ENCODE measurements at places on chromosomes 5 and 9.

- no peak for DNase-seq
Measured at GRCh38 chr9:36128349-36128748, 8.2 kb upstream of the GLIPR2 start.

- DNase-seq, result no peak
Measured at GRCh38 chr5:79573983-79574890, 38.0 kb upstream of the TENT2 start.

DNA sequence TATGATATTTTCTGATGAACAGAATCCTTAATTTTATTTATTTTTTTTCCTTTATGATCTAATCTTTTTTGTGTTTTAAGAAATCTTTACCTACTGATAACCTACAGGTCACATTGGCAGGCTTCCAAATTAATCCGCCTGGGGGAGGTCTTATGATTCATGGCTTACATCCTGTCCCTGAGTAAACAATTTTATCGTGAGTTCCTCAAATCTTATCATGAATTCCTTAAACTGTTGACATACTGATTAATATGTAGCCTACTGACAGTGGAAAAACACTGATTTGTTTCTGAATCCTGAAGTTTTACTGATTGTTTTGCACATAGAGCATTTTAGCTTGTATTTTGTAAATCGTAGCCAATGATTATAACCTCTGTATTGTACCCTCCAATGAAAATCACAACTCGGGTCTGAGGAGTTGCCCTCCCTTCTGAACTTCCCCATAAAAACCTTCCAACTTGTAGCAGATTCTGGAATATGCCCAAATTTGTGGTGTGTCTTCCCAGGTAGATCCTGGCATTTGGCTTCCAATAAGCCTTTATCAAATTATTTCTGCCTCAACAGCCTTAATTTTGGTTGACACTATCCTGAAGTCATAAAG is 105.6 kb downstream of the VCAN start:
- no peak for DNase-seq

DNA sequence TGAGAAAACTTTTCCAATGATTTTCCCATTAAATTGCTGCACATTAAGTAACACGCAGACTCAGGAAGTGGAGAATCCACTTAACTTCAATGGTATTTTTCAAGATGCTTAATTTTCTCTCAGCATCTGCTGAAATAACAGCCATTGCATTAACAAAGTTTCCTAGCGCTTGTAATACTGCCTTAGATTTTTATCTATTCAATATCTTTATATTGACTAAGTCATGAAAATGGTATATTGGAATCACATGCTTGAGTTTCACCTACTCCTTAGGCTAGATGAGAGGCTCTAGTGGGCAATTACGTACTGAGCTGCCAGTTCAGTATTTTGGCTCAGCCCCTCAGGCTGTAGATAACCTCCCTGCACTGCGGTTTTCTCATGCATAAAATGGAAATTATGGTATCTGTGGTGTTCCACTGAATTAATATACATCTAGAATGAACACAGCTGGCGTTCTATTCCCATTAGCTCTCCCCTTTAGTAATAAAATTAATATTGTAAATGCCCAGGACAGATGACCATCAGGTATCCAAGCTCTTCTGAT is 112.9 kb downstream of the MTX3 start:
- DNase-seq, result no peak

GRCh38 chr9:114155995-114156656 is 789 bp downstream of the COL27A1 start:
- DNase-seq, result peak; percentile 17

GRCh38 chr9:82810915-82811314 is 252.0 kb downstream of the RASEF start:
- no peak for DNase-seq

DNA sequence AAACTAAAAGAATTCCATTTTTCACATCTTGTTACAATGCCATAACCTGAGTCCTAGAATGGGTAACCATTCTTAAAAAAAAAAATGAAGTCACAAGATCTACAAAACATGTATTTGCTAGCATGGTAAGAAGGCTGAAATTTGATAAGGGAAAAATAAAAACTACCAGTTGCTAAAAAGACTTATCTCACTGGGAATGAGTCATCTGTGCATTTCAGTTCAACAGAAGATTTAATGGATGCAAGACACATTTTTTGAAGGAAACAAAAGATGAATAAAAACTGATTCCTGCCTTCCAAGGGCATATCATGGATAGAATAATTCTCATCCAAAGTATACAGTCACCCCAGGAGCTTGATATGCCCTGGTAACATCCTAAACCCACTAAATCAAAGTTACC is 47.2 kb downstream of the SGTB start:
- no peak for DNase-seq

- DNase-seq, result no peak
Measured at GRCh38 chr5:112440031-112440430, 21.0 kb upstream of the EPB41L4A start.

GRCh38 chr5:136109453-136110135 is 23.1 kb upstream of the SMAD5 start:
- DNase-seq, result no peak

- DNase-seq, result no peak
Measured at GRCh38 chr9:127950513-127951289, 13.0 kb upstream of the DPM2 start.

- no peak for DNase-seq
Measured at GRCh38 chr5:37494756-37495155, 115.6 kb downstream of the WDR70 start.

DNA sequence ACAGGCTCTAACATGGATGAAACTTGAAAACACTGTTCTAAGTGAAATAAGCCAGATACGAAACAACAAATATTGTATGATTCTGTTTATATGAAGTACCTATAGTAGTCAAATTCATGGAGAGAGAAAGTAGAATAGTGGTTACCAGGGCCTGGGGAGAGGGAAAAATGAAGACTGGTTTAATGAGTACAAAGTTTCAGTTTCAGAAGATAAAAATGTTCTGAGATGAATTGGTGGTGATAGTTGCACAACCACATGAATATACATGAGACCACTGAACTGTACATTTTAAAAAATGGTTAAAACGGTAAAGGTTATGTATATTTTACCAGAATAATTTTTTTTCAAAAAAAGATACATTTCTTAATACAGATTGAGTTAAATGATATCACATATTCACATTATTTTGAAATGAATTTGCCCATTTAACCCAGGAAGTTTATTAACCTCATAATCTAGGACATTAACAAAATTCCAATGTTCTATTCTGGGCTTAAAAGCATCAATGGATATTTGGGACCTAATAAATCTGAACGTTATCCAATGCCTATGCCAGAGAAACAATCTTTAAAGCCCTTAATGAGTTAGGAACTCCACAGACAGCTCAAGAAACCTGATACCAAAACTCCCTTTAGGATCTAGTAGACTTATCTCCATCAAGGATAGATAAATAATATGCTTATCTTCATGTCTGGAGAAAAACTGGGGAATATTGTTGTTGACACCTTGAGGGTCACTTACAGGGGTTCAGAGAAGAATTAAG is 521.3 kb downstream of the EFNA5 start:
- no peak for DNase-seq

DNA sequence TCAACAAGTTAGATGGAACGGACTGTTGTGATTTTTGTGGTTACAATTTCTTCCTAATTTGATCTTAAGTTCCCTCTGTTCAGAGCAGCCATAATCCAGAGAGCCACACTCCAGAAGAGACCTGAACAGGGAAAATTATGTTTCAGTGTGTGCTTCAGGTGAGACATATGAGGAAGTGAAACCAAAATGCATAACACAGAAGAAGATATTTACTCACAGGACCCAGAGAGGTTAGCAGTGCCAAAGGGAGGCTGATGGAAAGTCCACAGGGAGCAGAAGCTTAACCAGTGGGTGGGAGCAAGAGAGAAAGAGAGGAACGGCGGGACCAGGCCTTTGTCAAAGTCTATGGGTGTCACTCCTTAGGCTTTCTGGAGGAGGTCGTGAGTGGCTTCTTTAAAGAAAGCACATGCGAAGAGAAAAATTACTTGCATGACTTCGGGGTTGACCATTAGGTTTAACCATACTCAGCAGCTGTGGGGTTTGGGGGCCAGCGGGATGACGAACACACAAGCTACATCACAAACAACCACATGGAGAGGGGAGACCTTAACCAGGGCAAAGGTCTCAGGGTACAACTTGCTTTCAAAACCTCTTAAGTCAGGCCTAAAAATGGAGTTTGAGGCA is 141.4 kb downstream of the MED10 start:
- DNase-seq, result no peak

GRCh38 chr9:105142406-105143135 is 101.9 kb upstream of the SLC44A1 start:
- DNase-seq, result no peak

DNA sequence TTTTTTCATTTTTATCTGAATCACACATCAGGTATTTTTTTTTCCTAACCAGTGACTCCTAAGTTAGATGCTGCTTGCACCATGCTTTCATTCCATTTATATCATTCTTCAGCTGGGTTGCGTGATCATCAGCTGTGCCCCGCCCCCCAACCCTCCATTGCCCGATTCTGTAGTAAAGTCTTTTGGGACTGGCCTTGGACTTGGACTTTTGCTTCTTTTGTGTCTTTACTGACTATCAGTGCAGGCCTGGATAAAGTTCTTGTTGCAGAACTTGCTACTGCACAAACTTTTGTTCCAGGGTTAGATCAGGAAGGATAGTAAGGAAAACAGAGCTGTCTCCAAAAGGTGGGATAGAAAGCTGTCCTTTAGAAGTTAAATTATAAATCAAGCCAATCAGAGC is 38.5 kb downstream of the SLC22A5 start:
- DNase-seq, result no peak

- DNase-seq, result no peak
Measured at GRCh38 chr5:55407059-55407684, 99.4 kb downstream of the MTREX start.

- no peak for DNase-seq
Measured at GRCh38 chr5:90220554-90220953, 189.0 kb downstream of the CETN3 start.

- DNase-seq, result no peak
Measured at GRCh38 chr9:72596451-72597180, 75.2 kb downstream of the TMC1 start.

- no peak for DNase-seq
Measured at GRCh38 chr5:6730407-6730806, 17.2 kb downstream of the TENT4A start.

DNA sequence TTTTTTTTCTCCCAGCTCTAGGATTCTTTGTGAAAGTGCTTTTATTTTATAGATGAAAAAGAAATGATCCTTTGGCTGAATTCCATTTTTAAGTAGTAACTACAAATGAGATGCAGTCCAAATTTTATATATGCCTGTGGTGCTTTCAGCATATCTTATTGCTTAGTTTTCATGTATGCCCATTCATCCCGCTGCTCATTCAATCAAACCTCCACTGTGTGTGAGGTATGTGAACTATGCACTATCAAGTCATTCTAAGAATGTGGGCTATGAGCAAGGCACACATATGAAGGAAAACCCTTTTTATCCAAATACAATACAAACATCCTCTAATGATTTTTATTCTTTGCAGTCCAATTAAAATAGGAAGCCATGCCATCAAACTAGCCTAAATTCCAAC is 1069.1 kb upstream of the DMAC1 start:
- DNase-seq, result no peak

- no peak for DNase-seq
Measured at GRCh38 chr5:344668-345067, 23.2 kb downstream of the AHRR start.

DNA sequence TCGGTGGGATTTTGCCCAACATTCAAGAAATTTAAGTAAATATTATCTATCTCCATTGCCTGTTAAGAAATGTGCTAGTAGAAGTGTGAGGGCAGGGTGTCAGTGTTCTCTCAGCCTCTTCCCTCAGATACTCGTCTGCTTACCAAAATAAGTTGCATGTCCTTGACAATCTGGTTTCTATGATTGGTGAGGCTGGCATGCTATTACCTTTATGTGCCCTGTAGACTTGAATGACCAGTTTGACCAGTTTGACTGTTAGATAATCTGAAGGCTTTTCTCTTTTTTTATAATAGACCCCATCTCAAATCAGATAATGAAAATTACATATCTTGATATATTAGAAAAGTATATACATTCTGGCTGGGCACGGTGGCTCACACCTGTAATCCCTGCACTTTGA is 348 bp downstream of the CATSPER3 start:
- DNase-seq, result no peak

GRCh38 chr9:20402273-20402875 is 219.9 kb downstream of the MLLT3 start:
- DNase-seq, result no peak

DNA sequence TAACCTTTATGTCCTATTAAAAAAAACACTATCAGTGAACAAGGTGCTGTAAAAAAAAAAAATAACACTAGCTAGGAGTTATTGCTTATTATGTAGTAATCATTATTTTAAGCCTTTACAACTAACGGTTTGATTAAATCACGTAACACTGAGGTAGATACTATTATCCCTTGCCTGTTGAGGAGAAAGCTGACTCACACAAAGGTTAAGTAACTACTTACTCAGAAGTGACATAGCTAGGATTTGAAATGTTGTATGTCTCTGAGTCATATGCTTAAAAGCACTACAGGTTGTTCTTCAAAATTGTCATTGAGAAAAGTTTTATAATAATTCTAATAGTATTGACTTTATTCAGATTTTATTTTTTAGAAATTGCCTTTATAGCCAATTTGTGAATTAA is 8.8 kb downstream of the TENT2 start:
- DNase-seq, result no peak

- DNase-seq, result no peak
Measured at GRCh38 chr5:110062246-110062645, 372.5 kb downstream of the MAN2A1 start.

DNA sequence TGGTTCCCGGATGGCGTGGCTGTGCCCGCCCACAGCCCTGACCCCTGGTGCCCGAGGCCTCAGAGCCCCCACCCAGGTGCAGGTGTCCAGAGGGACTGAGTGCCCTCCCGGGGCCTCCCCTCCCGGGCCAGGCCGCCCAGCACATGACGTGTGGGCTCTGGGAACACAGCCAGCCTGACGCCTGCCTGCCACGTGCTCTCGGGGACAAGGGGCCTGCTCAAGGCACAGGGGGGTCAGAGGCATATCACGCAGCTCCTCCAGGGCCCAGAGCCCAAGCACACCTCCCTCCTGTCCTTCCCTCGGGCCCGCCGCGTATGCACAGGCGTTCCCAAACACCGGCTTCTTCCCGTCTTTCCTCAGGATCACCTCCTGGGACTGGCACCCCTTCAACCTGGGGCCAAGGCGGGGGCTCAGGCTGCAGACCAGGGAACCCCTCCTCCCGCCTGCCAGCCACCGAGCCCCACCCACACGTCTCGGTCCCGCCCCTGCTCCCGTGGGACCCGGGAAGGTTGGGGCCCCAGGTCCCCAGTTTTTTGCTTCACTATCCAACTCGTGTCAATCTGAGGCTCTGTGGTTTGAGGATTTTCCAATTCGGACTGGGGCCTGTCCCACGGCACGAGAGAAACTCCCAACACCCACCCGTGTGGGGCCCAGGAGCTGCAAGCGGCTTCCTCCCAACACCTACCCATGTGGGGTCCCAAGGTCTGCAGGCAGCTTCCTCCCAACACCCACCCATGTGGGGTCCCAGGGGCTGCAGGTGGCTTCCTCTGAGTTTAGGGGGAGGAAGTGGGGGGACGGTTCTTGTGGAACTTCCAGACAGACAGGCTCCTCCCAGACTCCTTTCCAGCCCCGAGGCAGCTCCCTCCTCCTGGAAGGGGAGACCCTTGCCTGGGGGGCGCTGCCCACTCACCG is 1.5 kb downstream of the LCN10 start:
- no peak for DNase-seq

Data from activated CD4-positive, alpha-beta T cell treated with anti-CD3 and anti-CD28 coated beads for 4 hours (primary cell).